ENCODE measurements at places on chromosomes 6 and 20.

- DNase-seq = no peak
Observed at GRCh38 chr20:63957690-63958441, 1.6 kb upstream of the UCKL1 start.

DNA sequence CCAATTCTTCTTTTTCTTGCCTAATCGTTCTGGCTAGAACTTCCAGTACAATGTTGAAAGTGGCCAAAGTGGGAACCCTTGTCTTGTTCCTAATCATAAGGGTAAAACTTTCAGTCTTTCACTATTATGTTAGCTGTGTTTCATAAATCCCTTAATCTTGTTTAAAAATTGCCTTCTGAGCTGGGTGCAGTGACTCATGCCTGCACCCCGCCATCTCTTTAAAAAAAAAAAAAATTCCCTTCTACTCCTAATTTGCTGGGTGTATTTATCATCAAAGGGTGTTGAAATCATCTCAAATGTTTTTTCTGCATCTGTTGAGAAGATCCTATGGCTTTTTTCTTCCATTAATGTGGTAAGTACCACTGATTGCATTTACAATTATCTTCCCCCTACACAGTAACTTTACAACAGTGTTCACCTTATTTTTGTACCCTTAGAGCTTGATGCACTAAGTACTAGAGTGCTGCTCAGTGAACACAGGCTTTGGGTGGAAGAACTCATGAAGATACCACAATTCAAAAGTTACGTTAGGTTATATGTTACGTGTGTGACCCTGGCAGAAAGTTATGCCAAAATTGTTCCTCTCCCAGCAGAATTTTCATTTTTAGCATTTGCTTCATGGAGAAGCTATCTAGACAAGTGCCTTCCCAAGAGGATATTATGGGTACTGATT, 9.7 kb downstream of the SNRPB start:
- DNase-seq = no peak

DNA sequence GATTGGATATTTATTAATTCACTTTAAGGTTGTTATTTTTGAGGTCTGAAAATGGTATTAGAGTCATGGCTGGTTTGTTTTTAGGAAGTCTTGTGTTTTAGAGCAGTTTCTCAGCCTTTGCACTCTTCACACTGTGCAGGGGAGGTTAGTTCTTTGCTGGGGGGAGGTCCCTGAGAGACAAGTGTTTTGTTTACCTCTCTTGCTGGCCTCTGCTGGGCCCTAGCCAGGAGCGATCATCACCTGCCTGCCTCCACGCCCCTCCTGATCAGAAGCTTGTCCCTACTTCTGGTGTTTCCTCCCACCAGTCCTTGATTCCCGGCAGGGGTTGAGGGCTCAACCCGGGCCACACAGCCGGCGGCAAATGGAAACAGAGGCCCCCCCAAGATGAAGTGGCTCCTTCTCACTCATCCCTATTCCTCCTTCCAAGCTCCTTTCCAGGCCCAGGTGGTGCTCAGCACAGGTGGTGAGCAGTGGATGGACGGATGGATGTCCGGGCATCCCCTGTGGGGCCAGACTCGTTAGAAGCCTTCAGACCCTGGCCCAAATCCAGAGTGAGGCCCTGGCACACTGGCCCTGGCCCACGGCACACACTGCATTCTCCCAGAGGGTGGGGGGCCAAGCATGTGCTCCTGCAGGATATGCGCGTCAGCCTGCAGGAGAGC, 51.3 kb downstream of the GRM4 start:
- no peak for DNase-seq

- DNase-seq = no peak
Observed at GRCh38 chr6:5020142-5020541, 16.3 kb upstream of the RPP40 start.

DNA sequence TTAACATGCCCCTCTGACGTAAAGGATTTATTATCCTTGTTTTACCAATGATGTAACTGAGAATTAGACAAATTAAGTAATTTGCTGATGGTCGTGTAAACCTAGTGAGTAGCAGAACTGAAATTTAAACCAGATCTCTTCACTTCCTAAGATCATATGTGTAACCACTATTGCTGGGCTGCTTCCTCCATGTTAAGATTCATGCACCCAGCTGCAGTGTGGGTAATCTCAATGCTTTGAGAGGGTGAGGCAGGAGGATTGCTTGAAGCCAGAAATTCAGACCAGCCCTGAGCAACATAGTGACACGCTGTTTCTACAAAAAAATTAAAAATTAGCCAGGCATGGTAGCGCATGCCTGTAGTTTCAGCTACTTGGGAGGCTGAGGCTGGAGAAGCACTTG, 97.9 kb downstream of the L3MBTL3 start:
- no peak for DNase-seq

DNA sequence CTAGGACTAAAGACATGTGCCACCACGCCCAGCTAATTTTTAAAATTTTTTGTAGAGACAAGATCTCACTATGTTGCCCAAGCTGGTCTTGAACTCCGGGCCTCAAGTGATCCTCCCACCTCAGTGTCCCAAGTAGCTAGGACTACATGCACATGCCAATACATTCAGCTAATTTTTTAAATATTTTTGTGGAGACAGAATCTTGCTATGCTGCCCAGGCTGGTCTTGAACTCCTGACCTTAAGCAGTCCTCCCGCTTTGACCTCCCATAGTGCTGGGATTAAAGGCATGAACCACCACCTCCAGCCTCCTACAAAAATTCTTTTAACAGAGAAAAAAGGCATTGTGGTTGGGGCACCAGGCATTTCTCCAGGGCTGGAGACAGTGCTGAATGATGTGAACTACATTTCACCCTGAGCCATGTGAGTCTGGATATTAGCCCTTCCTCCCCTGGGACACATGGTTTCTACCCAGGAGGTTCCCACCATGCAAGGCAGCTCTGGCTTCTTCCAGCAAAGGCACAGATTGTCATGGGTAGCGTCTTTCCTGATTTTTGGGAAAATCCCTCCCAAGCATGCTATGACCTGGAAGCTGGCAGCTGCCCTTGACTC, 36.3 kb upstream of the CMTR1 start:
- DNase-seq = no peak

- DNase-seq = no peak
Observed at GRCh38 chr6:14070457-14070856, 47.1 kb upstream of the CD83 start.

DNA sequence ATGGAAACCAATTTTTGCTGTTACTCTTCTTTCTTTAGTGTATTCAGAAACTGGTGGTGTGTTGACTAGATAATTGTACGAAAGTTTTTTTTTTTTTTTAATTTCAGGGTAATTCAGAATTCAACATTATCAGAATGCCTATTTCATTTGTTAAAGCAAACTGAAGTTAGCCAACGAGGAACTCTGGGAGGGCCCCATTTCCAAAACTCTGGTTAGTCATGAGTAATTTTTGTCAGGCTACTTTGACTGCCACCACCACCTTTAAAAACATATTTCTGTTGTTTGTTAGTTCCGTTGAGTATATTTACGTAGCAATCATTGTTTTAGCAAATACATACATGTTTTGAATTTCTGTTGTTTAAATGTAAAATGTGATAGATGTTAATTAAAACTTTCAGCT, 763 bp downstream of the ZKSCAN8 start:
- DNase-seq = no peak

GRCh38 chr6:146679386-146679785, 80.6 kb downstream of the ADGB start:
- DNase-seq = no peak

- DNase-seq = no peak
Observed at GRCh38 chr20:38818113-38819065, 12.9 kb downstream of the PPP1R16B start.

DNA sequence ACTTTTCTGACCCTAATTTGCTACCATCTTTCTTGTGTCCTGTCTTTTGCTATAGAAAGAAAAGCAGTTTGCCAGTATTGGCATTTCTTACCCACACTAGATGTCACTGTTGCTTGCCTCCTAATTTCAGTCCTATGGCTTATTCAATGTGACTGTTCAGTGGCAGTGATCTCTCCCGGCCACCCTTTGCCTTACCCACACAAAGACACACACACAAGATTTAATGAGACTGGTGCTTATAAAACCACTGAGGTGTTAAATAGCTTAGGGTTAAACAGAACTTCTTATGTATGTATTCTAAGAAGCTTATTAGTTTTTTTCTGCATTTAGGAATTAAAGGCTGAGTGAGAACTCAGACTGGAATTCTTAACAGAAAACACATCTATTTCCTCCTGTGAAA, 233.6 kb upstream of the ASCC3 start:
- DNase-seq = no peak

DNA sequence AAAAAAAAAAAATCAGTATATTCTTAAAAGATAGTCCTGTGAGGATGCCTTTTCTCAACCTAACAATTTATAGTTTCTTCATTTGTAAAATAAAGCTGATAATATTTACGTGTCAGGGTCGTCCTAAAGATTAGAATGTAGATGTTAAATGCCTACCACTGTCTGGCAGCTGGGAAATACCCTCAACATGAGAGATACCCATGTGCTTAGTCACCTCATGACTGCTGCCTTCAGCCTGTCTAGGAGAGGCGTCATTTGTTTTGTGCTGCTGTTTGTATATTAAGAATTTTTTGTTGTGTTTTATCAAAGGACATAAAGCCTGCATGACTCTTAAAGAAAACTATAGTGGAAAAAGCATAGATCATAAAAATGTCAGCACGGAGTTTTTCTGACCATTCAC, 9.5 kb downstream of the FAM120B start:
- no peak for DNase-seq

DNA sequence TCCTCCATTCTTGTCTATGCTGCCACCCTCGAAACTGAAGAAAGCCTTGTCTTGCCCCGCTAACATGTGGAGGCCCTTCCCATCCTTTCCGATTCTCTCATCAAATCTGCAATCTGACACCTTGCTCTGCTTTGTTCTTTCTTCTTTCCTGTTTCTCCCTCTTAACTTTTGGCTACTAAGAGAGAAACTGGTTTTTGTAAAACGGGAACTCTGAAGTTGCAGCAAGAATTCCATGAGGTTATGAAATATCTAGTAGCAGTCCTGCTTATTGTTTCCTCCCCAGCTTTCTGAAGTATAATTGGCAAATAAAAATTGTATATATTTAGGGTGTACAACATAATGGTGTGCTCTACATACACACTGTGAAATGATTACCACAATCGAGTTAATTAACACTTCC, 80.2 kb downstream of the MAP7 start:
- no peak for DNase-seq

DNA sequence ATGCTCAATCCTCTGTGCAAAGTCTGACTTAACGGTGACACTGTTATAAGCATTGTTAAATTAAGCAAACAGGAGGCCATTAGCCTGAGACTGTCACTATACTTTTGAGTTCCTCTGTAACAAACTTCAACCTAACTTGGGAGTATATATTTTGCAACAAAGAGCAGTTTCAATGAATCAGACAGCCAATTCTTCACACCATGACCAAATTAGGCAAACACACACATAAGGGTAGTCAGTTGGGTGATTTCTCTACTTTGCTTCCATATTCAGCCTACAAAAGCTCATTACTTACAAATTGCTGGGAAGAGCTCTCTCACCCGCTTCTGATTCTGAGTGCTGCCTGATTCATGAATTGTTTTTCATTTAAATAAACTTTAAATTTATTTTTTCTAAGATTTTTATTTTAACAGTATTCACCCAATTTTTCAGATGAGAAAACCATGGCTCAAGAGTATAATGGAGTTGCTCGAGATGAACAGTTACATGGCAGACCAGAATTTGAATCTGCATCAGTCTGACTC, 60.5 kb downstream of the HACE1 start:
- no peak for DNase-seq

DNA sequence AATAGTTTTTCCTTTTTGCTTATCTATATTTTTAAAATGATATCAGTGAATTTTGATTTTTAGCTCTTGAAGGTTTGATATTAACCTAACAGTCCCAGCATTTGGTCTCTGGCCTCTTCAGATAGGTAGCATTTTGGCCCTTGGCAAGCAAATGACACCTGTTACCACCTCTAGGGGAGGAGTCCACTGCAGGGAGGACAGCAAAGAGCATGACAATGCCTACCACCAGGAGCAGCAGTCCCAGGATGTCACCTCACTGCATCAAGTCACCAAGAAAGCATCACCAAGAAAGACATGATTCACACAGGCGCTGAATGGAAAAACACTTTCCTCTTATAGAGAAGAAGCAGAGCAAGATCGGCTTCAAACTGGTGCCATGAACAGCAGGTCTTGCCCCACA, 224.3 kb downstream of the UBE3D start:
- no peak for DNase-seq

GRCh38 chr6:6330407-6330806, 9.9 kb upstream of the F13A1 start:
- DNase-seq = no peak

DNA sequence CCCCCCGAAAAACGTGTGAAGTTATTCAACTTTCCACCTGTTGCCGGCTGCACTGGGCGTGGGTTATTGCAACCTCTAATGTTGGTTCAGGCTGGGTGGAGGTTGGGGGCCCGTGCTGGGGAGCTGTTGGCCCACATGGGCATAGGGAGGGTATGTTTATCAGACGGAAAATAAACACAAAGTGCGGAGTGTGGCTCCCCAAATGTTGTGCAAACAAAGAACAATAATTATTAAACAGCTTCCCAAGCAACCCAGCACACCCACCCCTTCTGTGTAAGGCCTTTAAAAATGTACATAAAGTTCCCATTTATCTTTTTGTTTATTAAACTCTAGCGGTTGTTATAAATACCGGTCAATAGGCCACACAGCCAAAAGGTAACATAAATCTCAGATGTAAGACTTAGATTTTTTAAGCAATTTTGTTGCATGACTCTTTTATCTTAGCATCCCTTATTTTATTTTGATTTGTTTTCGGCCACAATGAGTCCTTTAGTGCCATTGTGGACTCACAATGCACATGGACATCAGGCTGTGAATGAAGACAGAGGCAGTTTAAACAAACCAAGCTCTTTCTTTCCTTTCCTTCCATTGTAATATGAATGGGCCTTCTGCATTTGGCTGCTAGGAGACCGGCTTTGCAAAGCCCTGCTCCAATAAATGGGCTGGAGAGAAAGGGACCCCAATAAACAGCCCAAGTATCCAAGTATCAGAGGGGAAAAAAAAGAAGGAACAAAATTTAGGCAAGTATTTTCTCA, 6.9 kb upstream of the DLL1 start:
- DNase-seq = no peak

- DNase-seq = no peak
Observed at GRCh38 chr6:144519426-144519825, 234.3 kb downstream of the UTRN start.

DNA sequence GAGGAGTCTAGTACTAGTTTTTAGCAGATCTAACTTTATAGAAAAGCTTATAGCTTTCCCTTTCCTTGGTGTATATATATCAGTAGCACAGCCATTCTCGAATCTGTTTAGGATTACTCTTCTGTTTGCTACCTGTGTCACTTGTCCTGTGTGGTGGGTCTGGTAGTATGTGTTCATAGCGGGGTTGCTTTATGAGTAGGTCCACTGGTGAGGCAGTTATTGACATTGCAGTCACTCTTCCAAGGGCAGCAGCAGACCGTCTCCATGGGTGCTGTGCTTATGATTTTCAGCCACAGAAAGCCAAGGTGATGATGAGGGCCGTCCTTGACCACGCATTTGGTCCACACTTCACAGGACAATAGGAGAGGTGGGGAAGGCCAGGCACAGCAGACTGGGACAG, 171.5 kb downstream of the CDKAL1 start:
- no peak for DNase-seq

GRCh38 chr6:160051390-160051789, 70.2 kb upstream of the SLC22A1 start:
- DNase-seq = no peak
